ENCODE measurements at places on chromosomes 7 and 10.

DNA sequence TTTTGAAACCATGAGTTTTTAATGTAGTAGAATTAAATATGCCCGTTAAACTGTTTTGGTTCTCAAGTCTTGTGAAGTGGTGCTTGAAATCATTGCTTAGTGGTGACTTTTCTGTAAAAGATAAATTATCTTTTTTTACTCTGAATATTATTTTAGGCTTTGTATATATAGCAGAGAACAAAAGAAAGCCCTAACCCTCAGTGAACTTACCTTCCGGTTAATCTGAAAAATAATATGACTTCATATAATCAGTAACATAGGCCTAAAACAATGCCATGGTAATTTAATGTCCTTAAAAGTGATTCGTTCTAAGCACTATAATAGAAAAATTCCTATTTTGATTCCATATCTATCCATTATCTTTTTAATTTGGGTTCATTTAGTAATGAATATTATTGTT, 21.8 kb downstream of the AKAP9 start:
- no peak for DNase-seq

DNA sequence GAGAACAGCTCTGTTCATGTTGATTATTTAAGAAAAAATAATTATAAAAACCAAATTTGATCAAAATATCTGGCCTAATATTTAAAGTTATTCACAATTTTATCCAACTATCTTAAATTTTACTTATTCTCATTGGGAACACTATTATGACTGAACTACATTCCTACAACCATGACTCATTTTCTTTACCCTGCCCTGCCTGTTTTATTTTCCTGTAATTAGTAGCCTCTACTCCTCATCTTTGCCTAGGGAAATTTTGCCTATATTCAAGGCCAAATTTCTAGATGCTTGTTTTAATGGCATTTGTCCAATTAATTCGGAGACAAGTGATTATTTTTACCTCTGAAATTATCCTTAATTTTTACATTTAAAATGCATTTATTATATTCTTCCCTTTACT, 289.7 kb upstream of the TMEM229A start:
- DNase-seq, result no peak

DNA sequence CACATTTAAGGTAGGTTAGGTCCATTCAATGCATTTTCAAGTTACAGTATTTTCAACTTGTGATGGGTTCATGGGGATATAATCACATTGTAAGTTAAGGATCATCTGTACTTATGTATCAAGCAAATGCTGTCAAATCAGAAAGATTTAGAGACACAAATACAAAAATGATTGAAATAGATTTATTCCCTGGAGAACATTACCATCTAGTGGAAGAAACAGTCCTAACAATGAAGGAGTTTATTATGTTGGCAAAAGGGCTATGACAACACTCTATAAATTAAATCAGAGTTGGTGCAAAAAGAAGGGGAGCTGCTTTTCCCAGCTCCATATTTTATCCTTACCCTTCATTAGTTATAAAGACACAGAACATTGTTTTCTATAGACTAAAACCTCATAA, 69.0 kb downstream of the PRSS58 start:
- DNase-seq, result no peak

GRCh38 chr7:156148995-156149394, 336.7 kb upstream of the SHH start:
- DNase-seq, result no peak

DNA sequence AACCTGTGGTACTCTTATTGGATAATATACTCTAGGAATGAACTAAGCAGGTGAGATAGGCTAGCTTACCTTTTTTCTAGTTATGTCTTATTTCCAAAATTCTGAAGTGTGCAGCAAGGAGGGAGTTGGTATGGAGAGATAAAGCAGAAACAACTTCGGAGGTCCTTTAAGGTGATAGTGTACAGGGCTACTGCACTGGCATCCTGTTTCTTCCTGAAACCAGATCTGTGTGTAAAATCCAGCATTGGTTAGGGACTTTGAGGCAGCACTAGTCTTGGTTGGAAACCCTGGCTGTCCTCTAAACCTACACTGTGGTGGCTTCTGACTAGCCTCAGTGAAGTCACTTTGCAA, 66.9 kb upstream of the STRIP2 start:
- DNase-seq, result no peak

Data from RWPE2 (cell line).